ENCODE measurements at places on chromosomes 2 and 18.

DNA sequence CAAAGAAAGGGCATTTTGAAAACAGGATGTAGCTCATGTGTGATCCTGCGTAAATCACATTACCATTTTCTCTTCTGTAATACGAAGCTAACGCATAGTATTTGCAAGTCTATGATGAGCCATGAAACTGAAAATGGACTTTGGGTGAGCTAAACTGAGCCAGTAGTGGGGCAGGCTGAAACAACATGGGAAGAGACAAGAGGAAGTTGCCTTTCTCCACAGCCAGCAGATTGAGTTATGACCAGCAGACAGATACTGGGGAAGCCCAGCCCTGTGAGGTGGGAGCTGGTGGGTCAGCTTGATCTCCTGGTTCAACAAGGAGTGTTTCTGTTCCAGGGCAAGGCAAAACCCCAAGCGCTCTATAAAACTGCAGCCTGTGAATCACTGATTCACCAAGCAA is 11.8 kb downstream of the CYRIA start:
- DNase-seq: no peak

GRCh38 chr2:239201531-239201876 is 199.3 kb downstream of the HDAC4 start:
- no peak for DNase-seq

GRCh38 chr18:59359576-59359952 is 499 bp upstream of the LMAN1 start:
- no peak for DNase-seq

DNA sequence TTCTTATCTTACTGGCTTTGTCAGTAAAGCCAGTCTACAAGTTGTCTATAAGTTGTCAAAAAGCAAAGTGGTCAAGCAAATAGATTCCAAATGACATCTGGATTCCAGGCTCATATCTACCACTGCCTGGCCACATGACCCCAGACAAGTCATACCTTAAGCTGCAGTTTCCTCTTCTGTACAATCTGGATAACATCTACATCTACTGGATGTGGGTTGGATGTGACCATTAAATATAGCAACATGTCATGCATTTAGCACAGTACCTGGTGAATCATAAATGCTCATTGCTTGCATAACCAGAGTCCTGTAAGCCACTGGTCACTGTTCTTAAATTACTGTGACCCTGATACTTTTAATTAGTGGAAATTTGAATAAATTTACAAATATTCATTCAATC is 16.8 kb downstream of the COBLL1 start:
- no peak for DNase-seq

GRCh38 chr2:65479524-65479923 is 47.1 kb upstream of the SPRED2 start:
- no peak for DNase-seq

- no peak for DNase-seq
Observed at GRCh38 chr2:218149848-218150440, 16.8 kb downstream of the CXCR1 start.

- no peak for DNase-seq
Observed at GRCh38 chr2:197927994-197928393, 123.6 kb downstream of the PLCL1 start.
